GOT3 (cell line): ENCODE measurements at places on chromosomes 7 and 10.

GRCh38 chr7:11327633-11328032 lies 354.0 kb downstream of the PHF14 start:
- DNase-seq: no peak

GRCh38 chr7:50449881-50450589 lies at the start of gene FIGNL1:
Gene FIGNL1, minus strand, starts transcription at chr7:50450350. Its CDS starts 3,063 bp downstream, at chr7:50447287.
- peak; percentile 58 for DNase-seq

- DNase-seq: no peak
These were observed 154.4 kb downstream of the PTEN start for GRCh38 chr10:88017781-88018180.

GRCh38 chr7:73871163-73872011 lies 10.4 kb downstream of the TMEM270 start:
- no peak for DNase-seq

- DNase-seq: no peak
These were observed 27.3 kb upstream of the INHBA start for GRCh38 chr7:41730161-41730560.

GRCh38 chr7:157193274-157193673 lies 54.5 kb downstream of the UBE3C start:
- no peak for DNase-seq

GRCh38 chr10:49602380-49603023 lies 7.6 kb upstream of the SLC18A3 start:
- no peak for DNase-seq

DNA sequence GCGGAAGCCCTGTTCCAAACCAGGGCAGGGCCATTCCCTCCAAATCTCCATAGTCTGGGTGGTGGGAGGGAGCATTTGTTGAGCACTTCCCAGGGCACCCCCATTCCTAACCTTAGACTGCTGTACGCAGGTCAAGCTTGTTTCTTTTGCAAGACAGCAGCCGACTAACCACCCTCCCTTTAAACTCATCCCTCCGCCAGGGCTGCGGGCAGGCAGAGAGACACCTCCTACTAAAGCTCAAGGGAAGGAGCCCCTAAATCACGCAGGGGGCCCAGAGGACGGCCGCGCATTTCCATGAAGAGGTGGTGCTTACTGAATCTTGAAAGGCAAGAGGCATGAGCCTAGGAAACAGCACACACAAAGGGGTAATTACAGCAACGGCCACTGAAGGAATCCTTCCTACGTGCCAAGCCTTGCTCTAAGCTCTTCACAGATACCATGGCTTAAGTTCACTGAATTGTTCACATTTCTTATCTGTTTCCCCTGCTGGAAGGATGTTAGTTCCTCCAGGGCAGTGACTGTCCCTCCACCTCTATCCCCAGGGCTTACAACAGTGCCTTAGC lies 90.0 kb downstream of the PROSER2 start:
- DNase-seq: no peak

DNA sequence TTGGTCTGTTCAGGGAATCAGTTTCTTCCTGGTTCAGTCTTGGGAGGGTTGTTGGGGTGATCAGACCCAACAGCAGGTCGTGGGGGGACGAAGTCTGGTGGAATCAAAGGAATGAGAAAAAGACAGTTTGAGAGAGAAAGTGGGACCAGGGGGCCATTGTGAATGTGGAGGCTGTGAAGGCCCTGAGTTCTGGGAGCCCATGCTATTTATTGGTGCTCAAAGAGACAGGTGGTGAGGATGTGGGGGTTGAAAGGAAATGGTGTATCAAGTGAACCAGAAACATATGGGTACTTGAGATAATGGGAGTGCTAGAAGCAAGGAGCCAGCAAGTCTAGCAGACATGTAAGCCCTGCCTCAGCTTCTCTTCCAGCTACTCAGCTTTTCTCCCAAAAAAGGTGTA lies 84.1 kb downstream of the CCSER2 start:
- DNase-seq: no peak

DNA sequence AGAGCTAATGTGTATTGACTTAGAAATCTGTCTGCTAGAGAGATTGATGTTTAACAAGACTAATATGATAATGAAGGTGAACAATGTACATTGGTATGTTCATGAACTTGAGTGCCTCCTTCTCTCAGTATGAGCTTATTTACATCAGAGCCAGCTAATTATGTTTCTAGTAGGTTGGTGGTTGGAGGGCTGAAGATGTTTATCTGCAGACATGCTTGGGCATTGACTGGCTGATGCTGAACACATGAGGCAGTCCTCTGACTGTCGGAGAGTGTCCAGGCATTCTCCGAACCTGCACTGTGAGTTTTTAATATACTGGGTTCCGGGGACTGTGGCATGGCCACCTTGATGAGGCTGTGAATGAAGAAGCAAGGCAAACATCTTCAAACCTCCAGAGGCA lies 47.5 kb downstream of the BMPER start:
- no peak for DNase-seq

- DNase-seq: no peak
These were observed 4.6 kb downstream of the UFSP1 start for GRCh38 chr7:100884736-100885439.

DNA sequence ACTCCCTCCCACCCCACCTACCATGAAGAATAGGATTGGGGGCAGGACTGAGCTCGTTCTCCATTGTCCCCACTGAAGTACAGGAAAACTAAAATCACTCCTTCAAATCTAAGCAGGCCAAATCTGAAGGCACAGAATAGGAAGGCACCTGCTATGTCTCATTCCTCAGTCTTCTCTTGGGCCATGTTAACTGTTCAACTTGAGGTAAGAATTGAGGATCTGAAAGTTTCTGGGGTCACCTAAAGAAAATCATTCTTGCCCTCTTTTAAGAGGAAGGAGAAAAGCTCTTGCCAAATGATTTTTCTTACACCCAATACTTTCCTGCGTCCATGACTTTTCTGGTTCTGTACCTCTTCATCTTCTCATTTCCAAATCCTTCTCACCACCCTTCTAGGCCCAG lies 4.9 kb downstream of the CPN1 start:
- DNase-seq: no peak

DNA sequence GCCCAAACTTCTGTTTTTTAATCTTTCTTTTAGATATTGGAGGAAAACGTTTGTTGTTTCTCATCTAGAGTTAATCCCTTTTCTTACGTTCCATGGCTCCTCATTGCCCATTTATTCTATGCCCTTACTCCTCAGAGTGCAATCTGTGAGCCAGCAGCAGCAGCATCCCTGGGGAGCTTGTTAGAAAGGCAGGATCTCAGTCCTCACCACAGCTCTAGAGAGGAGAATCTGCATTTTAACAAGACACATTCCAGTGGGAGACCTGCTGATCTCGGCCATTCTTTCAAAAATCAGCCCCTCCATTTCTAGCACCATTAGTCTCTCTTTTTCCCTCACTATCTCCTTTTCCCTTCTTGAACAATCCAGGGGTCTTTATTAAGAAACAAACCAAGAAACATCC lies 84.4 kb upstream of the NOBOX start:
- DNase-seq: no peak

DNA sequence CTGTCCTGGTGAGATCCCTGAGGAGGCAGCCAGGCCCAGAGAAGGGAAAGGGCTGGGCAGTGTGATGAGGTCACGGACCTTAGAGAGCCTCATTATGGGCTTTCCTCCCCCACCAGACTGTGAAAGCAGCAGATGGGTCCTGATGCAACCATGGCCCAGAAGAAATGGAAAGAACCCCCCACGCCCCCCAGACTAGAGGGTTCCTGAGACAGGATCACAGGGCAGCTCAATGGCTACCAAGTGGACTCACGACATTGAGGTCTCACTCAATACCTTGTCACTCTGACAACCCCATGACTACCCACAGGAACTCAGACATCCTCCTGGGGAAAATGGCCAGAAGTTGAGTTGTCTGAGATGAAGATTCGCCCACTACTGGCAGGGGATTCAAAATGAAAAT lies 36.7 kb downstream of the FAM241B start:
- no peak for DNase-seq

- DNase-seq: no peak
These were observed 26.5 kb upstream of the PRKAG2 start for GRCh38 chr7:151903249-151904032.
